Activated CD4-positive, CD25-positive, alpha-beta regulatory T cell treated with anti-CD3 and anti-CD28 coated beads, Interleukin-2, amount 50 U/mL, for 16 hours (primary cell): ENCODE measurements at places on chromosomes 1 and 21.

DNA sequence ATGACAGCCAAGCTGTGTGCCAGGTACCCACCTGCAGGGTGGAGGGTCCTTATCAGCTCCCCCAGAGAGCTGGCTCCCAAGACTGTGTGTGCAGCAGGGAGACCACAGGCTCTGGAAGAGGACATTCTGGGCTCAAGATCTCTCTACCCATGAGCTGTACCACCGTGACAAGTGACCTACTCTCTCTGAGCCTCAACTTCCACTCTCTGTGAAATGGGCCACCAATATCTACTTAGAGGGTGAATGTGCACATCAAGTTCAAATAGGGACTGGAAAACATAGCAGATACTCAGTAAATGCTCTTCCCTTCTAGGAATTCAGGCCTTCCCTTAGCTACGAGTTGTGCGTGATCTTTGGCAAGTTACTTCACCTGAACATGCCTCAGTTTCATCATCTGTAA lies 1.5 kb downstream of the SLC30A2 start:
- DNase-seq: no peak

DNA sequence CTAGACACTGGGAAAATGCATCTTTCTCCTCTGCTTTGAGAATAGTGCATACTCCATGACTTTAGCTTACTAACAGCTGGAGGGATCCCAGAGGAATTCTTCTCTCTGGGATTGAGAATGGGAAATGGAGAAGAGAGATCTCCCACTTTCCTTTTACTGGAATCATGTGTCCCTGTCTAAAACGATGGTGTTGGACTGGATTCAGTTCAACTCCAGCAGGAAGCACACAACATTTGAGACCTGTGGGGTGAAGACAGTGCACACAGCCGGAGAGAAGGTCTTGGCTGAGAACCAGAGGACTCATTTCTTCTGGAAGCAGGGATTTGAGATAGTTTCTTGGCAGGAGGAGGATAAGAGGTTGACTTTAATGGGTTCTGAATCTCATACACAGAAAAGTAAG lies 58.7 kb downstream of the TRABD2B start:
- no peak for DNase-seq

DNA sequence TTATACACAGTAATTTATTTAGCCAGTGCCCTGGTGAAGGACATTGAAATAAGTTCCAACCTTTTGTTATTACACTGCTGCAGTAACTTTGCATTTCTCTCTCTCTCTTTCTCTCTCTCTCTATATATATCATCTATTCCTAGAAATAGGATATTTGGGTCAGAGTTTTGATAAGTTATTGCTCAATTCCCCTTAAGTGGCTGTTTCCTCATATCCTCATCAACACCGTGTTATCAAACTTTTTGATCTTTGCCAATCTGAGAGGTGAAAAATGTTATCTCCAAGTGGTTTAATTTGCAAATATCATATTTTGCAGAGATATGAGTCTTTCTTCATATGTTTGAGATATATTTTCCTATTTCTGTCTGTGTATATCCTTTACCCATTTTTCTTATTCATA lies 1.6 kb upstream of the SRSF4 start:
- no peak for DNase-seq

DNA sequence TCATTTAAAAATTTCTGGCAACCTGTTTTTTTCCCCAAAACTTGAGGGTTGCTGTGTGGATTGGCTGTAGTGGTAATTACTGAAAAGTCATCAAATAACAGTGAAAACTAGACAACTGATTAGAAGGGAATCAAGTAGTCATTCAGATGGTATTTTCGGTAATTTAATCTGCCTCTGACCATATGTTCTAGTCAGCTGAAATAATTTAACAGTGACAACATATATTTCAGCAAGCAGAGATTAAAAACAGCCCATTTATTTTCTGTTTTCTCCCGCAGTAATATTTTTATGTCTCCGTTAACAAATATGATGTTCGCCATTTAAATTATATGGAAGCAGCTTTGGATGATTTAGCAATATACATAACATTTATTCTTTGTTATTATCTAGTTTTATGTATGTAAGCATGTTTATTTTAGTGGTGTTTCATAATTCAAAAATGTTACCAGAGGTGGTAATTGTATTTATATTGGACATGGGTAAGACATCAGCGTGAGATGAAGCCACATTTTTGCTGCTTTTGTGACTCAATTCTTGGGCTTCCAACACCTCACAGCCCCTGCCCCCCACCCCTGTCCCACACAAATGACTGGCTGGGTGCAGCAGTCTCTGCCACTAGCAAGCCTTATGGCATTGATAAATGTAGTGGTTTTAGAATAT lies 104.4 kb downstream of the GALNT2 start:
- no peak for DNase-seq

- no peak for DNase-seq
Observed at GRCh38 chr1:90134175-90134955, 139.5 kb downstream of the ZNF326 start.

- no peak for DNase-seq
Observed at GRCh38 chr1:14940285-14940870, 213.2 kb upstream of the TMEM51 start.

GRCh38 chr1:5165762-5166161 lies 511.4 kb downstream of the AJAP1 start:
- DNase-seq: no peak

DNA sequence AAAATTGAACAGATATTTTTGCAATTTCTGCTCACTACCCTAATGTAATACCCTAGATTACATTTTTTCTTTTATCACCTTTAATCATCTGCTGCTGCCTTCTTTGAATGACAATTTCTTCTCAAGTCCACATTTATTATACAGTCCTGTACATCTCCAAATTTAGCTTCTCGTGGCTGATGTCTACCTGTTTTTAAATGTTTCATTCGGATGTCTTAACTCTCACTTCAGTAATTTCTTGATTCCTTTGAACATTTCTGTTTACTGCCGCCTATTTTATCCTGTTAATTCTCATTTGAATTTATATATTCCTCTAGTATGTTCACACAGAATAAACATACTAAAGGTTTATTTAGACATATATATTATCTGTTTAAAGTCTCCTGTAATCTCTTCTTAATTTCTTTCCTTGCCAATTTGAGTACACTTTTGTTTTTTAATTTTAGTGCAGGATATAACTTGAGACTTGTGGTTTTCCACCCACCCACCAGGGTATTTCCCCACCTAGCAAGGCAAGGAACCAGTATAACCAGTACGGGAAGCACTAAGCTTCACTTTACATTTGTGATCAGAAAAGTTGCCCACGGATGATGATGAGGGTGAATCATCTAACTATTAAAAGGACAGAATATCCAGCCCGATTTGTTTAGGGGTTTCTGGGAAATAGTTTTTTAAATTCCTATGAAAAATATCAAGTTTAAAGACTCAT lies 12.7 kb downstream of the INSL5 start:
- DNase-seq: peak; percentile 1

DNA sequence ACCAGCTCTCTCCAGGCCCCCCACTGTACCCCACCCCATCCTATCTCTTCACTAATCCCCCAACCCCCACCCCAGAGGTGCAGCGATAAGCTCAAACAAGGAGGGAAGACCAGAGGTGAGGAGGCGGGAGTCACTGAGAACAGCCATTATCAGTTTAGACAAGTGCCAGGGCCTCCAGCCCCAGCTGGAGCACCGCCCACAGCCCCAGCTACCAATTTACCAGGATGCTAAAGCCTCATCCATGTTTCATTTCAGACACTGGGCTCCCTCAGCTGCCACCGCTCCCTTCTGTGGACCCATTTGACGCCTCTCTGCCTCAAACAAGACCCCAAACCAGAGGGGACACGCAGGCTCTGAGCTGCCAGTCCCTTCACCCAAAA lies 80.6 kb downstream of the DISP3 start:
- DNase-seq: no peak

DNA sequence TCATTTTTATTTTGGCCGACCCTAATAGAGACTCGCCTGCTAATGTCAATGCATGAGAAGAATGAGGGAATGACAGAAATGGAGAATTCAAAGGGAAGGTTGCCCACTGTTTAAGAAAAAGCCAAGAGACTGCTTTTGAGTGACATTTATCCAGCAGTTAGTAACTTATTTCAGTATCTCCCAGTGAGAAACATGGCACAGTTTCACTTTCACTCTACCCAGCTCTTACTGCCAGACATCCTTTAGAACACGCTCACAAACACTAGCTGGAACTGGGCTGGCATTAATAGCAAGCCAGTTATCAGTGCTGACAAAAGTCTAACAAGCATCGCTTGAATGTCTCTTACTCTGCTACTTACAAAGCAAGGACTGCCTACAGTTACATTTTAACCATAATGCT lies 8.5 kb downstream of the GGPS1 start:
- DNase-seq: no peak

DNA sequence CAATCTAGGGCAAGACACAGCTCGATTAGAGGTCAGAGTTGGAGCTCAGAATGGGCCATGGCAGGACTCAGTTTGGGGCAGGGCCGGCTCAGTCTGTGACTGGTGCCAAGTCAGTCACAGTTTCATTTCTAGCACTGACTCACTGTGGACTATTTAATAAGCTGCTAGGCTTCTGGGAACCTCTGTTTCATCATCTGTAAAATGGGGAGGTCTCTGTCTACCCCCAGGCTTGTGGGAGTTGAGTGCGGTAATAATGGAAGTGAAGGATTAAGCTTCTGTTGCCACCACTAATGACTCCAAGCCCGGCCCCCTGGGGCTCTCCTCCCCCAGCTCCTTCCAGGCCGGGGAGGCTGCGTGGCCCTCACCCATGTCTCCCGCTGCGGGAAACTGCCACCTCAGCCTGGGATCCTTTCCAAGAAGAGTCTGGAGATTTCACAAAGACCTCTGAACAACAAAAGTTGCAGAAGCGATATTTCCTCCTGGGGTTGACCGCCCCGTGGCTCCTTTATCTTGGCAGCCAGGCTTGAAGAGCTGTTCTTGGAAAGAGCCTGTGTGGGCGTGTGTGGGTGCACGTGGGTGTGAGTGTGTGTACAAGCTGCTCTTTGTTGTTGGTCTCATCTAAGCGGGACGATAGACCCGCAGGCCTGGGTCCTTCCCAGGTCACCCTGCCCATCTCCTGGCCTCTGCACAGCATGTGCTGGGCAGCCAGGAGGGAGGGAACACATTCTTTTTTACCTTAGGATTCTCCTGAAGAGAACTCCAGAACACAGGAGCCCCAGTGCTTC lies 29.1 kb downstream of the KNCN start:
- DNase-seq: no peak

GRCh38 chr1:89837036-89837481 lies 16.2 kb downstream of the LRRC8D start:
- DNase-seq: no peak

DNA sequence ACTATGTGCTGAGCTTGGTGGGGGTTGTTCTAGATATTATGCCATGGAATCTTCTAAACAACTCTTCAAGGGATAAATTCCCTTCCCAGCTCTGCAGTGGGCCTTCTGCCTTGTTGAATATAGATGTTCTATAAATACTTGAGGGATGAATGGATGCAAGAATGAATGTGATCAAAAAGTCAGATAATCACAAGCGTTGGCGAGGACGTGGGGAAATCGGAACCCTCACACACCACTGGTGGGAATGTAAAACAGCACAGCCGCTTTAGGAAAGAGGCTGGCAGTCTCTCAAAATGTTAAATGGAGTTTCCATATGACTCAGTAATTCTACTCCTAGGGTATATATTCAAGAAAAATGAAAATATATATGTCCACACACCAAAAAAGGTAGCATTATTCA lies 19.0 kb downstream of the SDC3 start:
- no peak for DNase-seq

DNA sequence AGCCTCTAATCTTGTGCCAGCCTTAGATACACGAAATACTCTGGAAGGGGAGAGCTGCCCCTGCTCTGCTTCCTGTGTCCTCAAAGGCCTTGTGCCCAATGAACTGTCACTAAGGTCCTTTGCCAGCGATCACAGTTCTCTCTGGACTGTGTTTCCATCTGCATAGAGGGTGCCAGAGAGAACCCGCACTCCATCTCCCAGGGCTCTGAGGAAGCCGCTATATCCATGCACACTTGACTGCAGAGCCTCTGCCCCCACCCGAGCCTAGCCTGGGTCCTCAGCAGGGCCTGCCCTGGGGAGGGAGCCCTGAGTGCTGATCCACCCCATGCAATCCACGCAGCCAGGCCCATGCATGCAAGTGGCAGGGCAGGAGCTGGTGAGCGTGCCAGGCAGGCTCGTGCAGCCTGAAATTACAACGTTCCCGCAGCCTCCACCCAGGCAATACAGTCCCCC lies 30.6 kb upstream of the KIF21B start:
- no peak for DNase-seq

DNA sequence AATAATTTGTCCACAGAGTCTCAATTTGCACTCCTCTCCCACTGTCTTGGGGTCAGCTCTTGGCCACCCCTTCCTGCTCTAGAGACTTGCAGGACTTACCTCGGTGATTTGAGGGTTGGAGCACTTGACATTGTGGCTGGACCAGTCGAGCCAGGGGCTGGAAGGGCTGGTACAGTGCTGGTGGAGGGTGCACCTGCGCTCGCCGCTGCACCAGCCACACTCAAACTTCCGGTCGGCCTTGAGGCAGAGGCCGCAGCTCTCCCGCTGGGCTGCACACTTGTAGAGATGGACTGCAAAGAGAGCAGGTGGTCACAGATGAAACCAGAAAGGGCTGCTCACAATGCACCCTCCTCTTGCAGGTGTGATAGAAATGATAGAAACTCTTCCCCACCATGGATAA lies 165.0 kb downstream of the PLXNA2 start:
- DNase-seq: no peak

DNA sequence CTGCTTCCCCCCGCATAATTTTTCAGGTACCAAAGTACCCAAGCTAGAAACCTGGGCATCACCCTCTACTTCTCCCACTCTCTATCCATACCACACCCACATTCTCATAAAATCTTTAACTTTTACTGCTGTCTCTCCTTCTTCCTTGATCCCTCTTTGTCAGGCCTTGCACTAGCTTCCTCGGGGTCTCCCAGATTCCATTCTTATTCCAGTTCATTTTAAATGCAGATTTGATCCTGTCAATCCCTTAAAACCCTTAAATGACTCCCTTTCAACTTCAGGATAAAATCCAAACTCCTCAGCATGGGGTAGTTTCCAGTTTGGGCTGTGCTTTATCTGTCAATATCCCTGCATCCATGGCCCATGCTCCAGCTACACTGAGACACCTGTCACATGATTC lies 343.5 kb downstream of the PBX1 start:
- no peak for DNase-seq

DNA sequence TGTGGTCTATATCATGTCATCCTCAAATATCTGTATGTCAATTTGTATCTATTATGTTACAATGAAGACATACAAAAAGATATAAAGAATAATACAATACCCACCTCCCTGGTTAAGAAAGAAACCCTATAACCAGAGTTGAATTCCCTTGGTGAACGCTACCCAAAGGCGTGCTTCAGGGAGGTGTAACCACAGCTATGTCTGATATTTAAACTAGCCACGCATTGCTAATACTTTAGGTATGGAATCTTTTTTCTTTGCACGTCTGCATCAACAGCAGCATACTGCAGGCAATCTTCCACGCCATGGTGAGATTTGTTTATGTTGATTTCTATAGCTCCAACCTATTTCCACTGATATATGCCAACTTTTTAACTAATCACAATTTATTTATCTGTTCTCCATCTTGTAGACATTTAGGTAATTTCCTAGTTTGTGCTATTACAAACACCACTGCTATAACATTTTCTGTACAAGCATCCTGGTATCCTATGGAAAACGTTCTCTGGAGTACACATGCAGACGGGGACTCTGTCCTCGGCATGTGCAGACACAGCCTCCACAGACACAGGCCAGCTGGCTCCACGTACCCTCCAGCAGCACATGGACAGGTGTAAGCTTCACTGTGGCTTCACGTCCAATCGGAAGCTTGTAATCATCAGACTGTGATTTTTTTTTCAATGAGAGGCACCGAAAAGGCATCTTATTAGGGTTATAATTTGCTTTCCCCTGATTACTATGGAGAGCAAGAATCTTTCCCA lies 58.5 kb downstream of the HSF2BP start:
- no peak for DNase-seq

GRCh38 chr1:182984621-182985020 lies 31.7 kb upstream of the SHCBP1L start:
- no peak for DNase-seq
